Glutamatergic neuron (in vitro differentiated cells): ENCODE measurements at places on chromosomes 13 and 19.

GRCh38 chr19:35732540-35733179 is 9.6 kb downstream of the IGFLR1 start:
- no peak for DNase-seq

DNA sequence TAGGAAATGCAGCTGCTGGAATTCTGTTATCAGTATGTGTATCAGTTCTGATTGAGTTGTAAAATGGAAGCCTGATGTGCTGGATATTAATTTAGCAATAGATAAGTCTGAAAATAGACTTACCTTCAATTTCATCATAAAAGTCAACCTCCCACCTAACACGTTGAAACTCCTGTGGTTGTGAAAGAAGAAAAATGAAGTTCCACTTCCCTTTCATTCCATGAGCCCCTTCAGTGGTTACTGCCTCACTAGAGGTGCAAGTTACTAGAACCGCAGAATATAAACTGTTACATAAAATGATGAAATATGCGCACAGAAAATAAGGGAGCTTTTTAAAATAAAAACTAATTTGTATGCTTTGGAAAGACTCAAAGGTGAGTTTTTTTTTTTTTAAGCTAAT is 249.2 kb downstream of the SHISA2 start:
- DNase-seq, result no peak

GRCh38 chr13:110228936-110229904 is 77.7 kb downstream of the COL4A1 start:
- DNase-seq, result no peak

DNA sequence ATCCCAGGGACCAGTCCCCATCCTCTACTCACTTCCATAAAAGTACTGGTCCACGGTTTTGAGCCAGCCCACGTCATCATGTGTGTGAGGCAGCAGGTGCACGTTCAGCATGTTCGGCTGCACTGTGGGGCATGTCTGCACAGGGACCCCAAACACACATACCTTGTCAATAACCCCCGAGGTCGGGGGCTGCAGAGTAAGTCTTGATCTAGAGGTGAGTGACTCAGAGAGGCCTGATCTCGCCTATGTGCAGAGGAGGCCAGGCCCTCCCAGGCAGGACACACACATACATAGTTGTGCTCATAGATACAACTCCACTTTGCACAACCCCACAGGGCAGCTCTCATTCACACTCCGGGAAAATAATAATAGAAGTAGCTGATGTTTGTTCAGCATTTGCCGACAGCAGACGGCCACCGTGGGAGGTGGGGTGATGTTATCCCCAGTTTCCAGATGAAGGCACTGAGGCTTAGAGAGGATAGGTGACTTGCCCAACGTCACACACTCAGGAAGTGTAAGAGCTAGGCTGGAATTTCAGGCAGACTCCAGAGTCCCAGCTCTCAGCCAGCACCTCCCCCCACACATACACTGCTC is 774 bp downstream of the MAN2B1 start:
- no peak for DNase-seq

GRCh38 chr13:42880056-42880605 is 98.7 kb downstream of the FAM216B start:
- no peak for DNase-seq

DNA sequence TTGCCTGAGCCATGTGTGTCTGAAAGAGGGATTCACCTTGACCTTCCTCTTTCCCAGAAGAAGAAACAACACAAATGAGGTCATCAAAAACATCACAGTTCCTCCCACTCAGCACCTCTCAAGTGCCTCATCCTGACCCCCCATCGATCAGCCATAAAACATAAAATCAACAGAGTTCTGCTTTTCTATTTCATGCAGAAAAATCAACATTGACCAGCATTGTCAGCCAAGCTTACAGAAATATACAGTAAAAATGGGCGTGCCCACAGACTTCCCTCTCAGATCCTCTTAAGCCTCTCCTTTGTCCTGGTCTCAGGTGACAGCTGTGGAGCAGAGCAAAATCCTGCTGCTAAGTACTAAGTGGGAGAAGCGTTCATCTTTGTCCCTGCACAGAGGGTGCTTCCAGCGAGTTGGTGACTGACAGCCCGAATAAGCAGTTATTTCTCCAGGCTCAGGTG is 213.3 kb downstream of the OLFM4 start:
- DNase-seq, result no peak

GRCh38 chr19:11480715-11481533 is at the start of gene ELAVL3:
Gene ELAVL3 (minus strand): TSS chr19:11481046. CDS start chr19:11480608, 438 bp downstream.
- DNase-seq, result peak; percentile 91

- no peak for DNase-seq
These were observed 17.1 kb downstream of the COG6 start for GRCh38 chr13:39672378-39673132.

- no peak for DNase-seq
These were observed 52.7 kb downstream of the COL4A1 start for GRCh38 chr13:110254151-110254679.

DNA sequence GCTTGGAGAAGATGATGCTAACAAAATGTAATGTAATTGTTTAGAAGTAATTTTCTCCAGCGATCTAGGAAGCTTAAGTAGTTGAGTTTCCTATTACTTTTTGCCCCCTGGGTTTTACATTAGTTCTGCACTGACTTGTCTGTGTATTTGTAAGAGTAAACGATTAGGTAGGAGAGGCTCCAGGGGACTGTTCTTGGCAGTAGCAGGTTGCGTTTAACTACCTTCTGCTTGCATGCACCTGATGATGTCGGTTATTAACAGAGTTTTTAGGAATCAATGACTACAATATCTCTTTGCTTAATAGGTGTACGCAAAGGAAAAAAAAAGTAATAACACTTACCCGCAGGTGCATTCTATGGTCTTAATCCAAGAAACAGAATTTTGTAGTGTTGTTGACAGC is 18.3 kb upstream of the UGGT2 start:
- DNase-seq, result no peak

DNA sequence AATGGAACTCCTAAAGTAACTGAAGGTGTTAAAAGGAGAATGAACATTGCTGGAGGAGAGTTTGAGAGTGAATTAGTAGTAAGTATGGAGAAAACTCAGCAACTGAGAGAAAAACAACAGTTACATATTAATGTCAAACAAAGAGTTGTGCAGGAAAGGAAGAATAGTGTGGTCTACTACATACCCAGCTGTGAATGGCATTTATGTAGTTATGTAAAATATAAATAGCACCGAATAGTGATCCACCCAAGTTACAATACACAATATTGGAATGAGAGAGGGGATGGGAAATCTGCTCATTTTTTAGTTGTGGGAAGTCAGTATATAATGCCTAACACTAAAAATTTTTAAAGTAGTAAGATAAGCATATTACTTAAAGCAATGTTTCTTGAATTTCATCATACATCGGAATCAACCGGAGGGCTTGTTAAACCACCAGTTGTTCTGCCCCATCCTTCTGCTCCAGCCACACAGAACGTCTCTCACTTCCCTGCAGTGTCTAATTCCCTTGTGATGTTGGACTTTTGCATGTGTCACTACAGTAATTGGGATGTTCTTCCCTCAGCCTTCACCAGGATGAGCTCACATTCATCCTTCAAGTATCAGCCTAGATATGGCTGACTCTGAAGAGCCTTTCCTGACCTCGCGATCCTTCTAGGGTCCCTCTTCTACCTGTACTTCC is 11.5 kb downstream of the CCDC70 start:
- DNase-seq, result no peak

- DNase-seq, result no peak
These were observed 1972.2 kb downstream of the OLFM4 start for GRCh38 chr13:55000844-55001243.

- DNase-seq, result peak; percentile 60
These were observed 123.9 kb downstream of the SHISA2 start for GRCh38 chr13:25927932-25928331.

- no peak for DNase-seq
These were observed 305.1 kb downstream of the ITGBL1 start for GRCh38 chr13:101757446-101758039.

GRCh38 chr19:306151-306900 is 15.1 kb upstream of the PLPP2 start:
- DNase-seq, result no peak

GRCh38 chr13:95710313-95710712 is 33.4 kb downstream of the DNAJC3 start:
- DNase-seq, result no peak
